ENCODE measurements at places on chromosomes 6 and 20.

GRCh38 chr20:38458314-38458713 is 14.3 kb upstream of the RALGAPB start:
- no peak for DNase-seq

- DNase-seq: no peak
These were observed 362.1 kb downstream of the SAMD5 start for GRCh38 chr6:147870506-147871110.

- peak; percentile 53 for DNase-seq
These were observed 49.9 kb downstream of the GJA1 start for GRCh38 chr6:121485359-121485811.

- no peak for DNase-seq
These were observed 2.3 kb upstream of the TRAM2 start for GRCh38 chr6:52579006-52579660.

DNA sequence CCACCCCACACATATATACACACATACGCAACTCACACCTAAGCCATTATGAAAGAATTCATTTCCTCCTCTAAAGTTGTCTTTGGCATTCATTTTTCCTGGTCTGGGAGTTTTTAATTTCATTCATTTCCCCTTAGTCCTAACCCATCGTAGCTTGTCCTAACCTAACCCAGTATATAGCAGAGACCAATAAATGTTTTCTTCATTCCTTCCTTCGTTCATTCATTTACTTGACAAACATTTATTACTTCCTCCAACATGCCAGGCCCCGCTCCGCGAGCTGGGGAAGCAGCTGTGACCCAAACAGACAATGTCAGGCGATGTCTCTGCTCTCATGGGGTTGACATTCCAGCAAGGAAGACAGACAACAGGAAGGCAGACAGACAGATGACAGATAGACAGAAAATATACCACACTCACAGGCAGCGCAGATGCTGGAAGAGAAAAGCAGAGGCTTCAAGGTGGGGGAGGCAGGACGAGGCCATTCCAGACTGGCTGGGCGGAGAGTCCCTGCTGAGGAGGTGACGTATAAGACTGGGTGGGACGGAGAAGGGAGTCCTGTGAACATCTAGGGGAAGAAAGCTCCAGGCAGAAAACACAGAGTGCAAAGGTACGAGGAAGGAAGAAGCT is 33.7 kb upstream of the SIRPA start:
- DNase-seq: no peak

DNA sequence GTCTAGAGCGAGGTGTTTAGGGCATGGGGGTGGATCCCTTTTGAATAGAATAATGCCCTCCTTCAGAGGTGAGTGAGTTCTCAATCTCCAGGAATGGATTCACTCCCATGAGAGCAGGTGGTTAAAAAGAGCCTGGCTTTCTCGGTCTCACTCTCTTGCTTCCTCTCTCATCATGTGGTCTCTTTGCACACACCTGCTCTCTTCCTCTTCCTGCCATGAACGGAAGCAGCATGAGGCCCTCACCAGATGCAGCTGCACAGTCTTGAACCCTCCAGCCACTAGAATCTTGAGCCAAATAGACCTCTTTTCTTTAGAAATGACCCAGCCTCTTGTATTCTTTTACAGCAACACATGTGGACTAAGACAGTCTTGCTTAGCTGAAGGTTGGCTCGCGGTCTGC is 119.3 kb downstream of the BMP7 start:
- no peak for DNase-seq

GRCh38 chr20:2659547-2659946 is 4.5 kb downstream of the IDH3B start:
- DNase-seq: no peak

GRCh38 chr20:5168651-5169396 is 42.0 kb downstream of the CDS2 start:
- DNase-seq: peak; percentile 16

DNA sequence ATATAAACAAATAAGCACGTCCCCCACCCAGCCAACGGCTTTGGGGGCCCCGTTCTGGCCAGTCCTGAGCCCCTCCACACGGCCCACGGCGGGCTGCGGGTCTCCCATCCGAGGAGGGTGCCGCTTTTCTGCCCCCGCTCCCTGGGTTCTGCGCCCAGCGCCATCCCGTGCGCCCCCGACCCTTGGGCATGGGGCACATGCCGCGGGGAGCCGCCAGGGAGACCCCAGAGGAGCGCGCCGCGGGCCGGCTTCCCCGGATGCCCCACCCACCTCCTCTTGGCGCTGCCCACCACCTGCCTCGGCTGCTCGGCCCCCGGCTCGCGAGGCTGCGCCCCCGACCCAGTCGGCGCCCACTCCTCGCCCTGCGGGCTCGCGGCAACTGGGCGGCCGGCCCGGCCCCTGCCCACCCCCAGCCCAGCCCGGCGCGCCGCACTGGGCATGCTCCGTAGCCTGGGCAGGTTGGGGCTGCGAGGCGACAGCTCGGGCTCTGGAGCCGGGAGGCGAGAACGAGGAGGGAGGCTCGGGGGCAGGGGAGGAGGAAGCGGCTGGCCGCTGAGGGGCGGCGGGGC is 570 bp upstream of the PLCB4 start:
- peak; percentile 75 for DNase-seq

DNA sequence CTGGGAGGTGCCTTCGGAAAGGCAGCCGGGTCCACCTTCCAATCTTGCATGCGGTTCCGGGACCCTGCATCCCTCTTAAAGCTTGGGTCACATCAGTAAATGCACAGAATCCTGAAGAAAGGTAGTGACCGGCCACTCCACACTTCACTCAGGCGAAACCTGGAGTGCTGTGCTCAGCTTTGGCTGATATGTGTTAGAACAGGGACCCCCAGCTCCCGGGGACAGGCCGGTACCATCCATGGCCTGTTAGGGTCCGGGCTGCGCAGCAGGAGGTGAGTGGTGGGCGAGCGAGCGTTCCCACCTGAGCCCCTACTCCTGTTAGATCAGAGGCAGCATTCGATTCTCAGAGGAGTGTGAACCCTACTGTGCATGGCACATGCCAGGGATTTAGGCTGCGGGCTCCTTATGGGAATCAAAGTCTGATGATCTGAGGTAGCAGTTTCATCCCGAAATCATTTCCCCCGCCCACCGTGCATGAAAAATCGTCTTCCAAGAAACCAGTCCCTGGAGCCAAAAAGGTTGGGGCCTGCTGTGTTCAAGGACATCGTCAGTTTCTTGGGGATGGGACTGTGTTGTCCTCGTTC is 143.0 kb downstream of the ERMARD start:
- DNase-seq: no peak

DNA sequence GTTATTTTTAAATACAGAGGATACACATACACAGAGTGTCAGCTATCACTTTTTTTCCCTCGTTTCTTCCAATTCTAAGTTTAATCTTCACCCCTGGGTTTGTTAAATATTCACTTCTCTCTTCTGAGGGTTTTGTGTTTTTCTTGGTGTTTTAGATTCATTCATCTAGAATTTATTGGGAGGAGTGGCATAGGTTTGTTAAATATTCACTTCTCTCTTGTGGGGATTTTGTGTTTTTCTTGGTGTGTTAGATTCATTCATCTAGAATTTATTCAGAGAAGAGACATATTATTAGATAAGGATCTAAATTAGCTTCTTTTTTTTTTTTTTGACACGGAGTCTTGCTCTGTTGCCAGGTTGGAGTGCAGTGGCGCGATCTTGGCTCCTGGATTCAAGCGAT is 3.9 kb downstream of the GTF2H5 start:
- no peak for DNase-seq

- no peak for DNase-seq
These were observed 582.3 kb upstream of the GJE1 start for GRCh38 chr6:141550471-141550870.

DNA sequence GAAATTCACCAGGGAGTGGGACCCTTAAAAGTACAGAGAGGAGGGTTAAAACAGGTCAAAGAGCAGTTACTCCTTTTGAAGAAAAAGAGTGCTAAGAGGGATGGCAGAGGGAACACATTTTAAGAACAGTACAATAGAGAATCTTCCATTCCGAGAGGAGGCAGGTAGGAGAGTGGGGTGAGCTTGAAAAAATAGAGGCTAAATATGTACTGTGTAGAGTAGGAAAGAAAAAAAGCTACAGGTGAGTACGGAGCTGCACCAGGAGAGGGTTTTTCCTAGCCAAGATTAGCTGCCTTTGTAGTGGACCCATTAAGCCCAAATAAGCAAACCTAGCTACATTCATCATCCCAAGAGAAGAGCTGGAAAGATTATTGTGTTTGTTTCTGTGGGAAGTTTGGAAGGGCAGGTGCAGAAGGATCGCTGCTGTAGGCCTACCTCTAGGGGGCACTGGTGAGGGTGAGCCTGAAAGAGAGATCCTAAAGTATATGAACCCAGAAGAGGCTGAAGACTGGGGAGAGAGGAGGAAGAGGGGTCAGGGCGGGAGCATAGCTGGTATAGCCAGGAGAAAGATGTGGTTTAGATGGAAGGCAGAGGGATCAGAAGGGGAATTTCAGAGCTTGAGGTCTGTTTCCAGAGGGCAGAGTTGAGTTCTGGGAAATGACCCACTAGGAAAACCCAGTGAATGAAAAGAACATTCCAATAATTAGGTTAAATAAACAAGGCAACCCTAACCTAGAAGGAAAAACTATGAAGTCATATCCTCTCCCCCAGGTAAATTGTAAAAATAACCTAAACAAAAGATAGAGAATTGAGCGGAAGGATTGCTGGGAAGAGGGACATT is 50.2 kb upstream of the HINT3 start:
- DNase-seq: peak; percentile 40

- no peak for DNase-seq
These were observed 27.3 kb downstream of the FAM229B start for GRCh38 chr6:112114577-112115223.

- no peak for DNase-seq
These were observed 117.9 kb downstream of the SGK1 start for GRCh38 chr6:134199848-134200606.

GRCh38 chr6:150616586-150616985 is 16.9 kb downstream of the PLEKHG1 start:
- DNase-seq: no peak
